ENCODE measurements at places on chromosomes 7 and 10. TPM values are rescaled to one million over a fixed set of nuclear protein-coding genes. Genes with fewer than 3 reads are reported as not detected.

GRCh38 chr10:116690356-116691322 lies 51.7 kb downstream of the HSPA12A start:
- no peaks in the 10 kb centered on the region for H3K36me3 ChIP-seq
- H3K27ac ChIP-seq = no peak overlapping the region
- no peaks in the 10 kb centered on the region for H3K4me1 ChIP-seq

DNA sequence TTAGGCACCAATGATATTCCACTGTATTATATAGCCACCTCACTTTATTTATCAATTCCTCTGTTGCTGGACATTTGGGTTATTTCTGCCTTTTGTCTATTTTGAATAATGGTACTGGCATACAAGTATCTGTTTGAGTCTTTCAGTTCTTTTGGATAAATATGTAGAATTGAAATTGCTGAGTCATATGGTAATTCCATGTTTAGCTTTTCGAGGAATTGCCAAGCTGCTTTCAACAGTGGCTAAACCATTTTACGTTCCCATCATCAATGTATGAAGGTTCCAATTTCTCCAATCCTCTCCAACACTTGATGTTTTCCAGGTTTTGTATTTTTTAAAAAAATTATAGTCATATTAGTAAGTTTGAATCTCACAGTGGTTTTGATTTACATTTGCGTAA lies 42.3 kb downstream of the JMJD1C start:
- H3K27ac ChIP-seq = peak overlapping the region; percentile 19
- H3K36me3 ChIP-seq = no peaks in the 10 kb centered on the region
- peaks cover 18% of the 10 kb centered on the region for H3K4me1 ChIP-seq
- H3K4me3 ChIP-seq = no peak overlapping the region
- no peaks in the 10 kb centered on the region for H3K27me3 ChIP-seq

DNA sequence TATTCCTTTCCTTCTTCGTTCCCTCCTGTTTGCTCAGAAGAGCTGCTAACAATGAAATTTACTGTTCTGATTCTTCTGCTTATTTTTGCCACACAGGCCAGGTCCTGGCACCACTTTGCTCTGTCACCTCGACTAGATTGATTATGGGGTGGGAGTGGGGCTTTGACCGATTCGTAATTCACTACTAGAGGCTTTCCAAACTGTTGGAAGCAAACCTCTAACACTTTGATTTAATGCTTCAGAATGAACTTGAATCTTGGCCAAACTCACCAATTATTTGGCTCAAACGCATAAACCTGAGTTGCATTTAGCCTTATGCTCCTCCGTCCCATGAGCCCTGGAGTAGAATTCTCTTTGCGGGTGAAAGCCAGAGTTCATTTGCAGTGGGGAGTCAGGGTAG lies 476.2 kb upstream of the FZD8 start:
- H3K4me3 ChIP-seq = no peak overlapping the region
- H3K36me3 ChIP-seq = no peaks in the 10 kb centered on the region
- H3K27ac ChIP-seq = no peak overlapping the region
- no peak for DNase-seq

DNA sequence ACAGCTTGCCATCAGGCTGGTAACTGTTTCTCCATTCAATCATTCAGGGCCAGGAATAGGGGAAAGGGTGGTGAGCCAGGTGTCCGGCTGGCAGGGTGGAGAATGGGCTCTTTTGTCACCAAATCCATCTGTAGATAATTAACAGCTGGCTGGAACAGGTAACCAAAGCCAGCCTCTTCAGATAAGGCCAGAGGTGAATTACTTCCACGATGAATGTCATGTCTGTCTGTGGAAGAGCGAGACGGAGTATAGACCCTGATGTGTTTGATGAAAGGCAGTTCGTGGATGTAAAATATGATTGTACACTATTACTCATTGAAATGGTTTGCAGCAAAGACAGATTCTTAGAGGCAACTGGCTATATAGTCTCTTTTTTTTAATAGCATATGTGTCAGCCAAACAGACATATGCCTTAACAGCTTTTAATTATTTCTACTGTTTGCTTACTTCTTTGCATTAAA lies 149.8 kb downstream of the KLF6 start:
- H3K27ac ChIP-seq = no peak overlapping the region
- DNase-seq = no peak
- H3K4me1 ChIP-seq = no peaks in the 10 kb centered on the region
- peaks cover 13% of the 10 kb centered on the region for H3K27me3 ChIP-seq

DNA sequence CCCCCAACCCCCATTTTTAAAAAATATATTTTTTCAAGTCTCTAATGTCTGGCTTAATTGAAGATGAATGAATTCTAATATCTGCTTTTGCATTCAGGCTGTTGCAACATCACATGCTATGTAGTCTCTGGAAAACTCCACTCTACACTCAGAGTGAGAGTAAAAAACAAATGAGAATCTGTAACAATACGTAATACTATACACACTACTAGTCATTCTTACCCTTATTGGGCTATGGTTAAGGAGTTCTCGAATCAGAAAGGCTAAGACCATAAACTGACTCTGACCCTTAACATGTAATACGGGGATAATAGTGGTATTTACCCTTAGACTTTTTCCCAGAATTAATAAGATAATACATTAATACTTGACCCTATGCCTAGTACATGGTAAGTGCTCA lies 42.9 kb upstream of the TMEM168 start:
- H3K4me3 ChIP-seq = no peak overlapping the region
- no peaks in the 10 kb centered on the region for H3K36me3 ChIP-seq
- no peak for DNase-seq
- no peaks in the 10 kb centered on the region for H3K4me1 ChIP-seq

GRCh38 chr10:24723386-24723787 lies 300 bp downstream of the ARHGAP21 start:
- peak overlapping the region; percentile 92 for H3K27ac ChIP-seq
- H3K36me3 ChIP-seq = peaks cover 20% of the 10 kb centered on the region
- peaks cover 22% of the 10 kb centered on the region for H3K4me1 ChIP-seq
- no peaks in the 10 kb centered on the region for H3K27me3 ChIP-seq
- peak overlapping the region; percentile 81 for H3K4me3 ChIP-seq

DNA sequence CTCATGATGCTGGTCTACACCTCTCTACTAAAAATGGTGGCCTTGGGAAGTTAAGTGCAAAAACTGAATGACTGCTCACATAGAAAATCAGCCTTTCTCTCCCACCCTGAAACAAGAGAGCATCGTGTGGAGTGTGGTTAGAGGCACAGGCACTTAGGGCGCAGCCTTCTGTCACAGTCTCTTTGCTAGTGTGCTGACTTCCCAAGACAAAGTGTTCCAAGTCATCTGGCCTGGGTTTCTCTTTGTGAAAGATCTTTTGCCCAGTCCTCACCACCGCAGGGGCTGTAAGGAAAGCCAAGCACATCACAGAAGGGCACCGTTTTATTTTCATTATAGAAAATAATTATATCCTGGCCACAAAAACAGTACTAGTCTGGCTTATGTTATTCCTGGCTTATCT lies 12.5 kb downstream of the STN1 start:
- H3K4me1 ChIP-seq = peaks cover 8% of the 10 kb centered on the region
- no peak for DNase-seq
- peaks cover 10% of the 10 kb centered on the region for H3K36me3 ChIP-seq

DNA sequence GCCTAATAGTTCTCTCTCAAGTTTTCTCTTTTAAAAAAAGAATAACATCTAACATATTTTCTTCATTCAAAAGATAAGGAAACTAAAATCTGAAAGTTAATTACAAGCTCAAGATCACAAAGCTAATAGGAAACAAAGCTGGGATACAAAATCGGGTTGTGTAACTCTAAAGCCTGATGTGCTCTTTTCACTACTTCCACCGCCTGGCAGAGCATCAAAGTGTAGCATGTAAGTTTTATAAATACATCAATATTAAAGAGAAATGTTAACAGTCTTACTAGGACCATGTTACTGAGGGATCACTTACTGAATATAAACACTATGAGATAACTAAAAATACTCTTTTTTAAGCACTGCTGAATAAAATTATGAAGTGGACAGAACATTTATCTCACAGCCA lies 97.2 kb downstream of the KMT2C start:
- no peak for DNase-seq
- H3K27me3 ChIP-seq = no peaks in the 10 kb centered on the region
- H3K36me3 ChIP-seq = no peaks in the 10 kb centered on the region
- no peak overlapping the region for H3K4me3 ChIP-seq
- H3K4me1 ChIP-seq = peaks cover 5% of the 10 kb centered on the region
- no peak overlapping the region for H3K27ac ChIP-seq

DNA sequence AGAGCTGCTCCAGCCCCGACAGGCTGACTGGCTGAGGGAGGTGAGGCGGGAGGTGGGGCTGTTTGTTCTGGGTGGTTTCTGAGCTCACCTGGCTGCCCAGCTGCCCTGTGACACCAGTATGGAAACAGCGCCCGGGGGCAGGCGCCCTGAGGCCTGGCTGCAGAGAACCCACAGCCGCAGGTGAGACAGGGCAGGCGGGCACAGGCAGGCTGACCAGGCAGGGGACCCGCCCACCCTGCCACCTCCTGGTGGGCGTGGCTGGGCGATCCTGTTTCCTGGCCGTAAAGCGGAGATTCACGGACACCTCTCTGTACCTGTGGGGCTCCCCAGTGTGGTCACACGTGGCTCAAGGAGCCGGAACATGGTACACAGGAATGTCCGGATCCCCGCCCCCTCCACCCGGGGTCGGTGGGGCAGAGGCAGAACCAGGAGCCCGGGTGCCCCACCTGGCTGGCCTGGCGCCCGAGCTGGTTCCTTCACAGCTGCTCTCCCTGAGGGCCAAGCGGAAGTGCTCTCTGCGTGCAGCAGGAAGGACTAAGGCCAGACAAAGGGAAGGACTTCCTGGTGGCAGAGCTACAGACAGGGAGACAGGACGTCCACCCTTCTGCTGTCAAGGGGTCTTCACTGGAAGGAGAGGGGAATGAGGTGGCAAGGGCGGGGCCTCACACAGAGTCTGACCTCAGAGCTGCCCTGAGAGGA lies 3.9 kb downstream of the MICALL2 start:
- no peak for DNase-seq
- H3K36me3 ChIP-seq = peaks cover 47% of the 10 kb centered on the region
- H3K27me3 ChIP-seq = no peaks in the 10 kb centered on the region

GRCh38 chr7:43625453-43625852 lies 42.5 kb downstream of the STK17A start:
- no peak overlapping the region for H3K27ac ChIP-seq
- H3K27me3 ChIP-seq = no peaks in the 10 kb centered on the region
- peaks cover 65% of the 10 kb centered on the region for H3K36me3 ChIP-seq
- no peak for DNase-seq
- H3K4me1 ChIP-seq = no peaks in the 10 kb centered on the region
- H3K4me3 ChIP-seq = no peak overlapping the region

GRCh38 chr10:88932539-88933256 lies 19.9 kb downstream of the ACTA2 start:
- H3K4me3 ChIP-seq = no peak overlapping the region
- H3K27ac ChIP-seq = no peak overlapping the region
- peak; percentile 22 for DNase-seq
- H3K36me3 ChIP-seq = no peaks in the 10 kb centered on the region

- peak overlapping the region; percentile 92 for H3K27ac ChIP-seq
- peaks cover 20% of the 10 kb centered on the region for H3K36me3 ChIP-seq
- no peaks in the 10 kb centered on the region for H3K27me3 ChIP-seq
- DNase-seq = peak; percentile 69
- peaks cover 53% of the 10 kb centered on the region for H3K4me1 ChIP-seq
These were observed 45.1 kb downstream of the AMZ1 start for GRCh38 chr7:2732959-2733584.

DNA sequence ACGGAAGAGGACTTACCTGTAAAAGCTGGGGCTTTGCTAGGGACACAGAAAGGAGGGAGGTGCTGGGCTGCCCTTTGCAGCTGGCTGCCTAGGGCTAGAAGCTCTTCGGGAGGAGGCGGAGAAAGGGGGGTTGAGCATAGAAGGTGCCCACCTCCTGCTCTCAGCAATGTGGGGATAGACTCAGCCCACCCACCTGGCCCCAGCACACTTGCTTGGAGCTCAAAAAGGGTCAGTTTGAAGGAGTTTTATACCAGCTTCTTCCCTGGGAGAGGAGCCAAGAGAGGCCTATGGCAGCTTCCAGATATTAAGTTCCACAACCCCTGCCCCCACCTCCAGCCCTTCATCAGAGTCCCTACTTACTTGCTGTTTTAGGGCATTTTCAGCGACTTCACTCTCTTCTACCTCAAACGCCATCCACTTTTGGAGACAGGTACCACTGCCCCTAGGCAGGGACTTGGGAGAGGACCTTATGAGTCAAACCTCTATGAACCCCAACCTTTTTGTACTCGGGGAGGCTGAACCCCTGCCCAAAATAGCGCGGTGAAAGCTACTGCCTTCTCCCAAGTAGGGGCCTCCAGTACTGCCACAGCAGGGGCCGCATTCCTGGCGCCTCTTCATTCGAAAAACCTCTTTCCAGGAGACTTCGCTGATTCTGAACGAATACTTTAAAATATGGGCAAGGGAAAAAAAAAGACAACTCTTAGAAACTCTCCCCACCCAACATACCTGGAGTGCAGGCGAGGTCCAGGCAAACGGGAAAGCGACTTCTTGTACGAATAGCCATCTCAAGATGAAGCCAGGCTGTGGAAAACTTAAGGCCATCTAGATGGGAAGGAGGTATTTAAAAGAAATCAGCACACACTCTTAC lies 1.2 kb upstream of the EVX1 start:
- no peaks in the 10 kb centered on the region for H3K36me3 ChIP-seq
- no peak for DNase-seq
- peaks cover 75% of the 10 kb centered on the region for H3K27me3 ChIP-seq
- no peak overlapping the region for H3K4me3 ChIP-seq

DNA sequence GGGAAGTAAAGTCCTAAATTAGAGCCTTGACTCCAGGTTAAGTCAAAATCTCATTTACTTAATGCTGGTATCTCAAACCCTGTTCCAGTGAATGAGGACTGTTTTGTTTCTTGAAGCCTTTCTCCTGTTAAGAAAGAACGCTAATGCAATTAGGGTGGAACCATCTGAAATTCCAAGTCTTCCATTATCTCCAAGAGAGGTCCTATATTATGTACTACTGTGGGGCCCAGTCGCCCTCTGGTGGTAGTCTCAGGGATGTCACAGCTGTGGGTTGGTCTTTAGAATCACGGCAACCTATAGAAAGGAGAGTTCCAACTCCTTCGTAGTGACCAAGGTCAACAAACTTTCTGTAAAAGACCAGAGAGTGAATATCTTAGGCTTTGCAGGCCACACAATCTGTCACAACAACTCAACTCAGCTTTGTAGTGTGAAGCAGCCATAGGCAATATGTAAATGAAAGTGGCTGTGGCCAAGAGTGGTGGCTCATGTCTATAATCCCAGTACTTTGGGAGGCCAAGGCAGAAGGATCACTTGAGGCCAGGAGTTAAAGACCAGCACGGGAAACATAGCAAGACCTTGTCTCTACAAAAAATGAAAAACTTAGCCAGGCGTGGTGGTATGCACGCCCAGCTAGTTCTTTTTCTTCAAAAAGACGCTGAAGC lies 9.3 kb downstream of the RPP38 start:
- H3K4me1 ChIP-seq = no peaks in the 10 kb centered on the region
- H3K4me3 ChIP-seq = no peak overlapping the region
- no peak overlapping the region for H3K27ac ChIP-seq
- H3K27me3 ChIP-seq = no peaks in the 10 kb centered on the region

Gene AKR1C4
- total RNA-seq = not detected

Gene TMEM130
- not detected for total RNA-seq

Gene HHEX
- total RNA-seq = 108 TPM

Gene C10orf95
- 0.38 TPM for total RNA-seq

Gene ANKRD61
- not detected for total RNA-seq

Gene CALML3
- not detected for total RNA-seq

Gene H2BK1
- not detected for total RNA-seq

Gene FAM25G
- total RNA-seq = not detected

Gene ZNF485
- total RNA-seq = 12.1 TPM

Measured in K562 (cell line).